SW 1271 (cell line): ENCODE measurements at places on chromosomes 16 and 17.

- no peak for DNase-seq
Measured at GRCh38 chr16:49017501-49017900, 264.1 kb downstream of the CBLN1 start.

DNA sequence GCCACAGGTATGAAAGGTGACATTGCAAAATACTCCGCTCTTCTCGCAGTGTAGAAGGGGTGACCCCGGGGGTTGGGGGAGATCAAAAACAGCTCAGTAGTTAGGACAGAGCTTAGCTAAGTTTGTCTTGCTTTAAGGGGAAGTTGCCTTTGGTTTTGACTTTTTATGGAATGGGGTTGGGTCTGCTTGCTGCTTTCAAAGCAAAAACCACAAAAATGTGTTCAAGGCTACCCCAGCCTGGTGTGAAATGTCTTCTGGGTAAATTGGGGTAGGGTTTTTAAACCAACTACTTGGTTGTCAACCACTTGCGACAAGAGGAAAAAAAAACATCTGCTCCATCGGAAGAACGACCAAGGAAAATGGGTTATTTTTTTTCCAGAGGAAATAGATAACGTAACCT is 6.2 kb downstream of the FUS start:
- DNase-seq, result no peak

- DNase-seq, result no peak
Measured at GRCh38 chr17:81719410-81720266, 7.6 kb downstream of the SLC25A10 start.

DNA sequence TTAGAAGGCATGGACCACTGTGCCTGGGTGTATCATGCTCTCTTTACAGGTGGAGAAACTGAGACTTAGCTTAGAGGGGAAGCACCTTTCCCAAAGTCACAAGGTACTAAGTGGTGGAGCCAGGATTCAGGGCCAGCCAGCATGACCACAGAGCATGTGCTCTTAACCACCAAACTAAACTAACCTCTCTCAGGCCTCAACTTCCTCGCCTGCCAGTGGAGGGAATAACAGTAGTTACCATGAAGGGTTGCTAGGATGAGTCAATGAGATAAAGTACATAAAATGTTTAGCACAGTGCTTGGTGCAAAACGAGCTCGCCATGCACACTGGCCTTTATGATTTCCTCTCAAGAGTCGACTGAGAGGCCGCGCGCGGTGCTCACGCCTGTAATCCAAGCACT is 6.4 kb upstream of the MYO1C start:
- no peak for DNase-seq

DNA sequence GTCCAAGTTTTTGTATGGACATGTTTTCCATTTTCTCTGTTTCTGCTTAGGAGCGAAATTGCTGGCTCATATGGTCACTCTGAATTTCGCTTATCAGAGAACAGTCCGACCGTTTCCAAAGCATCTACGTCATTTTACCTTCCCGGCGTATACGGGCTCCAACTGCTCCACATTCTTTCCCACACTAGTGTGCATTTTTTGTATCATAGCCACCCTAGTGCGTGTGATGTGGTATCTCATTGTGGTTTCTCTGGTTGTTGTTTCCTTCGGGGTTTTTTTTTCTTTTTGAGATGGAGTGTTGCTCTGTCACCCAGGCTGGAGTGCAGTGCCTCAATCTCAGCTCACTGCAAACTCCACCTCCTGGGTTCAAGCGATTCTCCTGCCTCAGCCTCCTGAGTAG is 31.0 kb upstream of the BHLHA9 start:
- DNase-seq, result no peak

- no peak for DNase-seq
Measured at GRCh38 chr16:74732707-74733350, 32.2 kb upstream of the MLKL start.

DNA sequence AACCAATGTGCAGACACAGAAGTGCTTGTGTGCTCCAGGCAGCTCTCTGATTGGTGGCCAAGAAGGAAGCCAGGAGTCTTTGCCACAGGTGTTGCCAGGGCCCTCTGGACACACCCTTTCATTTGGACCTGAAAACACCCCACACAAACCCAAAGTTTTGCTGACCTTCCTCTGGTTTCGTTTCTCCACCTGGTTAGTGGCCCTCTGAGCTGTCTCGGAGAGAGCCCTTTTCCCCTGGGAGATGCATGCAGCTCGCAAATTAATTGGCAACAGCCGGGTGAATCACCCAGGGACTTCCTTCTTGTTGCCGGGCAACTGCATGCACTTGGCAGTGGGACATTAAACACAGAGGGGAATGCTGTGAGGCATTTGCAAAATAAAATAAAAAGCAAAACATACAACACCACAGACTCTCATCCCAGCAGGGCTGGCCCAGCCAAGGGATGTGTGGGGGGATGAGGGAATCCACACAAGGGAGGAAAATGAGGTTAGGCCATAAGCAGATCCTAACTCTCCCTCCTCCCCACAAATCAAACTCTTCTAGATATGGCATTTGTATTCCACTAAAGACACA is 286.6 kb downstream of the SOX9 start:
- peak; percentile 67 for DNase-seq

DNA sequence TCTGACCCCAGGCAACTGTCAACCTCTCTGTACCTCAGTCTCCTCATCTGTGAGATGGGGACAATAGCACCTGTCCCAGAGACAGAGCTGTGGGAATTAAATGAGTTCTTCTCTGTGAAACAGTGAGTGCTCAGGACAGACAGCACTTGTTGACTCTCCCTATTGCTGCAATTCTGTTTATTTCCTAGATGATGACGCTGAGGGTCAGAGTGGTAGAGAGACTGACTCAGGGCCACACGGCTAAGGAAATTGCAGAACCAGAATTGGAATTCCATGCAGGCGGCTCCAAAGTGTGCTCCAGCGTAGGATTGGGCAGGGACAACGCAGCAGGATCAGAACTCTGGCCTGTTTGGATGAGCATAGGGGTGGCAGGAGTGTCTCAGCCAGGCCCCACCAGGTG is 302.2 kb downstream of the C16orf95 start:
- DNase-seq, result no peak

DNA sequence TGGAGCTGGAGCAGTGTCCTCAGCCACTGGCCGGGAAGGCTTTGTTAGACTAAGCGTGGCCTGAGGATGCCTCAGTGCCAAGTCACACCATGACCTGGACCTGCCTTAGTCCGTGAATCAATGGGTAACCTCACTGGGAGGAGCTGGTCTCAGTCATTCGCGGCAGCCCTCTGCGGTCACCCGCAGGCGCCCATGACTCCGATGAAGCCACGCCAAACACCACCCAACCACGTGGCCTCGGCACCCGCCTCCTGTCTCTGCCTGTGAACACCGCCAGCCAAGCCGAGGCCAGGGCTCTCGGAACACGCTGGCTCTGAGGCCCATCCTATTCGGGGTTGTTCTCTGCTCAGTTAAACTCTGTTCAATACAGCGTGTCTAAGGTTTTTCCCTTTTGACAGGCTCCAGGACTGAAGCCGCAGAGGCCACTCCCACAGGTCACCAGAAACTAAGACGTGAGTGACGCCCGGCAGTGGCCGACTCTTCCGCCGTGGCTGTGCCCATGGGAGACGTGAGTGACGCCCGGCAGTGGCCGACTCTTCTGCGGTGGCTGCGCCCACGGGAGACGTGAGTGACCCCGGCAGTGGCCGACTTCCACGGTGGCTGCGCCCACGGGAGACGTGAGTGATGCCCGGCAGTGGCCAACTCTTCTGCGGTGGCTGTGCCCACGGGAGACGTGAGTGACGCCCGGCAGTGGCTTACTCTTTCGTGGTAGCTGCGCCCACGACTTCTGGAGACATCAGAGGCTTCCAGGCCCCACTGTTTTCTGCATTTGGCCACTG is 16.8 kb upstream of the PABPN1L start:
- DNase-seq, result no peak

DNA sequence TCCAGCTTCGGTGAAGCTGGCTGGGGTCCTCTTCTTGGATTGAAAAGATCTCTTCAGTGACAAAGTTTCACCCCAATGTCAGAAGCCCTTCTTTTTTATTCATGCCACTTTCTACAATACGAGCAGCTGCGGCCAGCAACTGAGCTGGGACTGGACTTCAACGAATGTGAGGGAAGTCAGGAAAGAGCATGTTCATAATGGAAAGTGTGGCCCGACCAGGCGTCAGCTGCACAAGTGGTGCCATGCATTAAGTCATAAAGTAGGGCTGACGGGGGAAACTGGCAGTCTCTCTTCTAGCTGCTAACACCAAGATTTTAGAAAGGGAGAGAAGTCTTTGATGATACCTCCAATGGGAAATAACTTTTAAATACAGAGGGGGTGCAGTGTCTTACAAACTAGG is 192.6 kb downstream of the PARN start:
- DNase-seq, result no peak

- no peak for DNase-seq
Measured at GRCh38 chr17:63402431-63403212, 43.5 kb downstream of the CYB561 start.

GRCh38 chr17:69706127-69706526 is 291.6 kb downstream of the MAP2K6 start:
- no peak for DNase-seq

DNA sequence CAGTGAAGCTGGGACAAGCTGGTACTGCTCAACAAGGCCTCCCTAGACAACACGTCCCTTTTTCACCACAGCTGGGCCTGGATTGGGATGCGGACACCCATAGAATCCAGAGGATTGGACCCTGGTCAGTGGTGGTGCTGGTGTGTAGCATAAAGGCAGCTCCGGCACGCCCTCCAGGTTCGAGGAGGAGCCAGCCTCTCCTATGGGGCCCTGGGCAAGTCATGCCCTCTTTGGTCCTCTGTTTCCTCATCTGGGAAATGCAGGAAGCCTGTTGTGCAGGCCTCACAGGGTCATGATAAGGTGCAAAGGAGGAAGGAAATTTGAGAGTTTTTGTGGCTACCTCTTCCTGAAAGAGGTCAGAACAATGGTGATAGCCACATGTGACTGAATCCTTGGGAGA is 1741.7 kb downstream of the TP53TG3F start:
- DNase-seq, result no peak

DNA sequence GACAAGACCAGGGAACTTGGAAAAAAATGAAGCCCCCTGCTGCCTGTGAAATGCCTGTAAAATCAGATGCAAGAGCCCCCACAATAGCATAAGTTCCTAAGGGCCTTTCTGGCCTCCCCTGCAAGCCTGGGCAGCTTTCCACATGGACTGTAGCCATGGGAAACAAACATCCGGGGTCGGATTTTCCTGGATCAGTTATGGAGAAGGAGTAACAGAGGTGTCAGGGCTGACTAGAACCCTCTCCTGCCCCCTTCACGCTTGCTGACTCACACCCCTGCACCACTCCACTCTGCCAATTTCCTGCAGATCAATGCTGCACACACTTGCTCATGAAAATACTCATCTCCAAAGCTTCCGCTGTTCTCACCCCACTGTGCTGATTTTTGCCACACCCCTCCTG is 258.6 kb downstream of the CBLN1 start:
- DNase-seq, result no peak

DNA sequence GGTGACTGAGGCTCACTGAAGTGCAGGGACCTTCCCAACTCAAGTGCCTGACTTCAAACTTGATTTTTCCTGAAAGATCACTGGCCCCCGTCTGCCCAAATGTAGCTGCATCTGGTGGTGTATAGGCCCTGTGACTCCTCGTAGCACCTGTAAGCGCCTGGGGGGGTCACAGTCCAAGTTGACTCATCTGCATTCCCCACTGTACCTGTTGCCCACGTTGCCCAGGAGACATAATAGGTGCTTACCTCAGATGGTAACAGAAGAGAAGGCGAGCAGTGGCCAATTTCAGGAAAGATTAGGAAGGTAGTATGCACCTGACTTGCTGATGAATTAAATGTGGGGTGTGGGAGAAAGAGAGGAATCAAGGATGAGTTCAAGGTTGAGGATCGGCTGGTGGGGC is 44.1 kb upstream of the EMP2 start:
- no peak for DNase-seq

DNA sequence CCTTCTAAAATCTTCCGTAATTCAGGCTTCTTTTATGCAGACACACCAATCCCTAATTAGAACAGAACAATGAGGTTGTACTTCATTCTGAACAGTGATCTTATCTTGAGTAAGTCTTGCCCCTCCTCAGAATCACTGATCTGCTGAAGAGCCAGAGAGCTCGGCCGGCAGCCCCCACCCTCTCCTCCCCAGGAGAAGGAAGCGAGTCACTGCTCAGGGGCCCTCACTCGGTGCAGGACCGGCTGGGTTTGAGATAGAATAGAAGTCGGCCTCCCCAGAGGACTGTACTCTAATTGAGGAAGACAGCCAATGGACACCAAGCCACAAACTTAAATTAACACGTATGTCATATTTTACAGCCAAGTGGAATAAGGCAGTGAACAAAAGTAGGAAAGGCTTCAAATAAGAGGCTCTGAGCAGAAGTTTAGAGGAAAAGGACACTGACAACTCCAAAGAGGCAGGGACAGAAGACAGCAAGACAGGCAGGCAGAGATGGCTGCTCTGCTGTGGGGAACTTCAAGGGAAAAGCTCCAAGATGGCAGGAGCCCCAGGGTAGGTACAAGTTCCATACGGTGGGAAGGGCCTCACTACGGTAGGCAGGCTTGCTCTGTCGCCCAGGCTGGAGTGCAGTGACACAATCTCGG is 18.6 kb downstream of the CREBBP start:
- no peak for DNase-seq

DNA sequence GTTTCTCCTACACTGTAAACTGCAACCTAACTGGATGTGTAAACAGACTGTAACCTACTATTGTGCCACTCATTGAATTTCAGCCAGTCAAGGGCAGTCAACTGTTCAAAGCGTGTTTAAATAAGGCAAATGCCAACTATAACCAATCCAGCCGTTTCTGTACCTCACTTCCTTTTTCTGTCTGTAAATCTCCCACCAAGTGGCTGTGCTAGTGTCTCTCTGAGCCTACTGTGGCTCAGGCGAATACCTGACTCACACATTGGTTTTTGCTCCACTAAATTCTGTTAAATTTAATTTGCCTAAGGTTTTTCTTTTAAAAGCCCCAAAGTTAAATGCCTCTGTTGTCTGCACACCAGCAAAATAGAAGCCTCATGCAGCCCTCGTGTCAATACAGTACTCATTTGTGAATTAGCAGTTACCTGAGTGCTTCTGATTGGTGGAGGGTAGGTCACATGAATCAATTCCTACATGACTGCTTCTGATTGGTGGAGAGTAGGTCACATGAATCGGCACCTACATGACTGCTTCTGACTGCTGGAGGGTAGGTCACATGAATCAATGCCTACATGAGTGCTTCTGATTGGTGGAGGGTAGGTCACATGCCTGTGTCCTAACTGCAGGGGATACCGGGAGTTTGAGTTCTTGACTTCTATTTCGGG is 31.1 kb upstream of the CCR7 start:
- no peak for DNase-seq

- no peak for DNase-seq
Measured at GRCh38 chr17:28151001-28151400, 108.5 kb downstream of the NLK start.
